ENCODE measurements at places on chromosomes 5 and 9. TPM values are rescaled to one million over a fixed set of nuclear protein-coding genes. Genes with fewer than 3 reads are reported as not detected.

The CCDC180 gene
- total RNA-seq = 5.4 TPM

The TPRN gene
- total RNA-seq = 4.0 TPM

The STK32A gene
- total RNA-seq = 3.5 TPM

The MEF2C gene
- 41.8 TPM for total RNA-seq

The NCS1 gene
- 3.2 TPM for total RNA-seq

The PCDHB3 gene
- 6.2 TPM for total RNA-seq

The GRM6 gene
- total RNA-seq = not detected

The FOXE1 gene
- total RNA-seq = not detected

The CDKN2B-AS1 gene
- total RNA-seq = 1.3 TPM

The ECM2 gene
- total RNA-seq = 25.5 TPM

The BAAT gene
- 0.16 TPM for total RNA-seq

The SPATA31A3 gene
- not detected for total RNA-seq

The CBY3 gene
- not detected for total RNA-seq

The PPP3R2 gene
- not detected for total RNA-seq

The PROB1 gene
- 1.3 TPM for total RNA-seq

The SHC3 gene
- total RNA-seq = 1.0 TPM

The CCL28 gene
- total RNA-seq = 53.4 TPM

The PCDHGA7 gene
- 3.7 TPM for total RNA-seq

The NIPBL gene
- 61.9 TPM for total RNA-seq

The RNF183 gene
- total RNA-seq = 0.98 TPM

The RGP1 gene
- total RNA-seq = 20.1 TPM

The OR2S2 gene
- not detected for total RNA-seq

The SPINK7 gene
- not detected for total RNA-seq

The RABGAP1 gene
- 77.7 TPM for total RNA-seq

The GPR151 gene
- total RNA-seq = not detected

The FIBCD1 gene
- total RNA-seq = 0.44 TPM

The MYORG gene
- total RNA-seq = 6.4 TPM

The PCDHA11 gene
- total RNA-seq = 3.4 TPM

The BARHL1 gene
- total RNA-seq = not detected

The SCGB3A2 gene
- not detected for total RNA-seq

The MYMK gene
- not detected for total RNA-seq

The SPINK13 gene
- total RNA-seq = 0.48 TPM

The PCDHGC3 gene
- 35.1 TPM for total RNA-seq

The SPINK6 gene
- not detected for total RNA-seq
